SK-N-SH (cell line): ENCODE measurements at places on chromosomes 1 and 21. TPM values are rescaled to one million over a fixed set of nuclear protein-coding genes. Genes with fewer than 3 reads are reported as not detected.

Gene TINAGL1
- 0.23 TPM in 1 of 2 replicates, not detected in the other for polyA plus RNA-seq

Gene SDF4
- 182 and 265 TPM in 2 replicates for polyA plus RNA-seq

Gene BEST4
- polyA plus RNA-seq = 0.08 and 0.12 TPM in 2 replicates

Gene HLCS
- 13.0 and 17.7 TPM in 2 replicates for polyA plus RNA-seq

DNA sequence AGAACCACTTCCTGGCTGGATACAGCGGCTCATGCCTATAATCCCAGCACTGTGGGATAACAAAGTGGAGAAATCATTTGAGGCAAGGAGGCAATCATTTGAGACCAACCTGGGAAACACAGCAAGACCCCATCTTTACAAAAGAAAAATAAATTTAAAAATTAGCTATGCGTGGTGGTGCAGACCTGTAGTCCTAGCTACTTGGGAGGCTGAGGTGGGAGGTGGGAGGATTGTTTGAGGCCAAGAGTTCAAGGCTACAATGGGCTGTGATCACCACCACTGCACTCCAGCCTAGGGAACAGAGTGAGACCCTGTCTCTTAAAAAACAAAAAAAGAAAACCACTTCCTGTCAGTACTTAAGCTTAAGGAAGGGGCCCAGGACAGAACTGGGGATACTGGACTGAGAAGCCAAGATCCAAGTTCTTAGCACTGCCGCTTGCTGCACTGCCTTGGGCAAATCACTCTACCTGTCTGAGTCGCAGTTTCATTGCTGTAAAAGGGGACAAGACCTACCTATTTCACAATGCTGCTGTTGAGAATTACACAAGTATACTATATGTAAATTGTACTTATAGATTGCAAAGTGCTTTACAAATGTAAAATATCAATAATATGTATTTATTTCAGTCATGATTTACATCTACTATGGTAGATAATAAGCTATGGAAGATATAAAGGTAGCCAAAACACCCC lies 154.9 kb downstream of the RERE start:
- no peak for DNase-seq

DNA sequence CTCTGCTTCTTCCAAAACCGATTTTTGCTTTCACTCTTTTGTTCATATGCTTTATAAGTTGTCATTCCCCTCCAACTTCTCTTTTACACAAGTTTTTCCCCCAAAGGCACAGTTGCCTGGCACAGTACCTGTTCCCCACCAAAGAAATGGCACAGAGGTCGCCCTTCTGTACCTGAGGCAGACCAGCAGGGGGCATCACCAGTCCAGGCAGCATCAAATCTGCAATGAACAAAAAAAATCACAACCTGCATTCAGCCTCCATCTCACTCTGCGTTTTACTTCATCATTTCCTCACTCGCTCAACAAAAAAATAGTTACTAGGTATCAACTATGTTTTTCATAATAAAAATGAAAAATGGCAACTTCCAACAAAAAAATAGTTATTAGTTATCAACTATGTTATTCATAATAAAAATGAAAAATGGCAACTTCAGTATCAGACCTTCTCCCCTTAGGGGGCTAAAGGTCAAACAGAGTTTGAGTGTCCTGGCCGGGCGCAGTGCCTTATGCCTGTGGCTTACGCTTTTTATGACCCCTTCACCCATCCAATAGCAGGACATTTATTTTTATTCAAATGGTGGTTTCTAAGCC lies 4.1 kb downstream of the EIF2D start:
- DNase-seq = peak; percentile 64

GRCh38 chr1:81330521-81330920 lies 470.2 kb upstream of the ADGRL2 start:
- DNase-seq = no peak

DNA sequence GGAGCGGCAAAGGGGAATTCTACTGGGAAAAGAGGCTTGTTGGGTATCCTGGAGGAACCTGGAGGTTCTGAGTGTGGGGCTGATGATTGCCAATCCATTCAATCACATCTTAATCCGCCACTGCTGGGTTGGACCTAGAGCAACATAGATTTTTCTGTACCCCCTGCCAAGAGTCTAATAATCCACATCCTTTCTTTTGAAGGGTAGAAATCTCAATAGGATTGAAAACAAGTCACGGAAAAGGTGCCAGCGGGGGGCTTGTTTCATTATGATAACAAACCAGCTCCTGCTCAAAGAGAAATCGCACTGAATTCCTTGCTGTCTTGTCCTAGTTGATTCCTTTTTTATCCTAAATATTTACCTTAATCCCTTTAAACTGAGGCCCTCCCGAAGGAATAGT lies 528.5 kb downstream of the ADGRL2 start:
- DNase-seq = no peak

DNA sequence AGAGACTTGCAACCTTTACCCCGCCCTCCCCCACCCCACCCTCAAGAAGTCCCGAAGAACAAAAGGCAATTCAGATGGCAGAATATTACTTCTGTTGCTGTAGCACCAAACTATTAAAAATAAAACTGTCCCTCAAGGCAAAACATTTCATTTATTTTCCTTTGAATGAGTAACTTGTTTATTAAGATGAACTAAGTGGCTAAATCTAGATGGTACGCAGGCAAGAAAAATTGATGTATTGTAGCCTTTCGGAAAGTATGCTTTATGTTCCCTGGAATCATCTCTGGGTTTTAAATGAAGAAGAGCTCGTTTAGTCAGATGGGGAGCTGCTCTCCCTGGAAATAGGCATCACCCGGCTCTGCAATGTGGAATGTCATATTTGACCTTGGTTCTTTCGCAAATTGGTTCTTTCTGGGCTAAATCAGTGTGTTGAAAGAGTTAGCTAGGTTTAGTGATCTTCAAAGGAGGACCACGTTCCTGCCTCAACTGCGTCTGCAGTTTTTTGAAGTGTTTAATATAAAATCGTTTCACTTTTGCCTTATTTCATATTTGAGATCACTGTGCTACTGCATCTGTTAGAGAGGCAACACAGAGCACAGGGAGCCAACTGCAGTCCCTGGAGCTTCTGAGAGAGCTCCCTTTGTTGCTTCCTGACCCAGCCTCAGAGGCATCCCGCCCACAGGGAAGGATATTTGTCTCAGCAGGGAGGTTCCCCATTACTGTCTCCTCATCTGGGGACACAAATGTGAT lies 61.8 kb downstream of the KIF26B start:
- DNase-seq = no peak

DNA sequence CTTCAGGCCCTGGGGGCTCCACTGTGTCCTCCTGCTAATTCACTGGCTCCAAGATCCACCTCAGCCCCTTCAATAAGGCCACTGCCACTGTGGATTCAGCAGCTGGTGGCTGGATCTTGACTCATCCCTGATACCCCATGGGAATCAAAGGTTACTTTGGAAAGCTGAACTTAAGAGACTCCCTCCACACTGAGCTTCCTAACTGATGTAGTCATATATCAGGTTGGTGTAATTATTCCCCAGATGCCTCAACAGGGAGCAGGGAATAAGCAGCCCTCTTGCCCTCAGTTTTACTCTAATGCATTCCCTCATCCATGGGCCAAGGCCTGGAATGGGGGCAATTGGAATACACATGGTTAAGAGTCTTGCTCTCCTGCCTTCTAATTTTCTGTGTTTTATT lies 164.6 kb downstream of the FASLG start:
- no peak for DNase-seq

DNA sequence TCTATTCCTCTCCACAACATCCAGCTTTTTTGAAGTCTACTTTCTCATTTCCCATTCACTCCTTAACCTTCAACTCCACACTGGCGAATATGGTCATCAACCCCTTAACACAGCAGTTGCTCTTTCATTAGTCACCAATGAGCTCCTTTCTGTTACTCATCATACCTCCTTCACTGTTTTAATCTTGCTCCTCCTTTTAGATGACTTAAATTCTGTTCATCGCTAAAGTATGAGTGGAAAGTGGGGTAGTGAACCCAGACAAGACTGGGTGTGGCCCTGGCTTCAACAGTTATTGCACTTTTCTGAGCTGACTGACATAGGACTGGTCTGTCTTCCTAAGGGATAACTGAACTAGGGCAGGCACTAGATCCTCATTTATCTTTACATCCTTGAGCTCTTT lies 51.3 kb downstream of the AKT3 start:
- DNase-seq = no peak

GRCh38 chr1:217946511-217946910 lies 315.4 kb downstream of the SPATA17 start:
- no peak for DNase-seq

- DNase-seq = no peak
These were observed 269.3 kb upstream of the NFIA start for GRCh38 chr1:60813071-60813470.

GRCh38 chr1:151447696-151448095 lies 11.6 kb downstream of the POGZ start:
- no peak for DNase-seq

DNA sequence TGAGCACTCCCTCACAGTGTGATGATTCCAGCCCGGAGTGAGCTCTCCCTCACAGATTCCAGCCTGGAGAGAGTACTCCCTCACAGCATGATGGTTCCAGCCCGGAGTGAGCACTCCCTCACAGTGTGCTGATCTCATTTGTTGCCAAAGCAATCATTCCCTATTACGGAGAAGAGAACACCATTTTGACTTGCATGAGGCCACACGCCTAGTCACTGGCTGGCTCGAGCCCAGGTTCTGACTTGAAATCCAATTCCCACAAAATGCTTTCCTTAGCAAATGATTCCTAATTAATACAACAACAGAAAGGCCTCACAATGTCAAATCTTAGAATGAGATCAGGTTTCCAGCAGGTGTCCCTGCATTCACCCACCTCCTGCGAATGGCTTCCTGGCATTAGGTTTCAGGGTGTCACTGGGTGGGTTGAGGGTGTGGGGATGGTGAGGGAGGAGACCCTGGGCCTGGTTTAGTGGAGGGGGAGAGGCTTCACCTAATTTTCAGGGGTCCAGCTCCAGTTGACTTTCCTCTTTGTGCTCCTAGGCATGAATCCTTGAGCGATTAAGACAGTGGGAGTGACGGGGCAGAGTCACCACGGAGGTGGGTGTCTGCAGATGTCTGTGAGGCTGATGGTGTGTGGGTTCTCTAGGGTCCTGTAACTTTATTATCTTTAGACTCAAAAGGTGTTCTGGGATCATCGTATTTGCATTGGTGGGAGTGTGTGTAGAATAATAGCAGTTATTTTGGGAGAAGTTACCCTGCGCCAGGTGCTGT lies 158.5 kb downstream of the KCNJ6 start:
- no peak for DNase-seq

- peak; percentile 3 for DNase-seq
These were observed 357.7 kb downstream of the TTLL7 start for GRCh38 chr1:83641206-83641658.

DNA sequence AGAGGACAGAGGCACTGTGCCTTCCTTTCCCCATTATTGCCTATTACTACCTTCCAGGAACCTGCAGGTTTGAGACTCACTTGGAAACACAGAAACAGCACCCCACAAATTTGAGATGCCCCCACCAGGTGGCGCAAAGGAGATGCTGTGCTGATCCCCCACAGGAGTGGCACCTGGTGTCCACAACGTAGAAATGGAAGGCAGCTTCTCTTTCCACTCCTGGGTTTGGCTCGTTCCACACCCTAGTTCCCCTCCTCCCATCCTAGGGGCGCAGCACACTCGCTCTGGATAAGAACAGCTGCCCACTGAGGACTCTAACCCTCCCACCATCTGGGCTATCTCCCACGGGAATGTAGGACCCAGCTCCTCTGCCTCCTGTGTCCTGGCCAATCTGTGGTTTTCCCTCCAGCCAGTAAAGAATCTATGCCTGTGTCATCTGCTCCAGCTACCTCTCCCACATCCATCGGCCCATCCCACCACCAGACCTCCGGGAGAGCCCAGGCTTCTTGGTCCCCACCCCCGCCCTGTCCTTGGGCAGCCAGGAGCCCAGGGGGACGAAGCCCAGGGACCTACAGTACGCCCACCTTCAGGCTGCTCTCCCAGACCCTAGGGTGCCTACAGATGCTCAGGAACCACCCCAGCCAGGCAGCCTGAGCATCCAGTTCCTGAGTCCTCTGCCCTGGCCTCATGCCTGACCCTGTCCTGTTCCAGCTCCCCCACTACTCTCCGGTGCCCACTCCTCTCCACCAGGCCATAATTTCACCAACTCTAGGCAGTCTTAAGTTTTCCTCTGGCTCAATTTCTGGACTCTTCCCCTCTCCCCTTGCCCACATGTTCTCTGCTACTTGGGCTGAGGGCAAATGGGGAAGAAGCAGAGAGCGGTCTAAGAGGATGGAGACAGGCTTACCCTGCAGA lies 549 bp downstream of the THBS3 start:
- DNase-seq = peak; percentile 83

DNA sequence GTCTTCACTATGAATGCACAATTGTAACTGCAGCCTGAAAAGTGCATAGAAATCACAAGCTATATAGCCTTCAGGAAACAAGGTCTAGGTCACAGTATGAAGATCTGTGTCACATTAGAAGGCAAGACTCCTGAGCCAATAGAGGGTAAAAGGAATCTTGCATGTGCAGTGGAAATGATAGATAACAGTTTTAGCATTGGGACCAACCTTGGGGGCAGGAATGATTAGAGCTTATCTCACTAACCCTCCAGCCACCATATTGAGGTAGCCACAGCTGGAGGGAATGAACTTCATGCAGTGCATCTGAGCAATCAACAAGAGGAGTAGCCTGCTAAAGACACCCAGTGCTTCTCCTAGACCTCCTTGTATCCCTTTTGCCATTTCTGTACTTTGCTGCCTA lies 390.1 kb downstream of the LTN1 start:
- DNase-seq = no peak

DNA sequence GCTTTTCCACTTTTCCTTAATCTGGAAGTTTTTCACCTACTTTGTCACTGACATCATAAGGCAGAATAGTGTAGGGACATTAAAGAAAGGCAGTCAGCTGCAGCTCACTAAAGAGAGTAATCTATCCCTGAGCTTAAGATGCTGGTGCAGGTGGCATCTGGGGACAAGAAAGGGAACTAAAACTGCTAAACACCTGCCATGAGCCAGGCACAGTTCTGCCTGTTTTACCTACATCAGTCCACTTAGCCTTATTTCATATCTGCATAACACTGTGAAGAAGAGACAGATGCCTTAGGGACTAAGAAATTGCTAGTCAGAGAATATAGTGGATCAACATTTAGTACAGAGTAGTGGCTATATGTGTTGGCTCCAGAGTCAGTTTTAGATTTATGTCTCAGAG lies 88.1 kb downstream of the GPATCH2 start:
- DNase-seq = no peak

DNA sequence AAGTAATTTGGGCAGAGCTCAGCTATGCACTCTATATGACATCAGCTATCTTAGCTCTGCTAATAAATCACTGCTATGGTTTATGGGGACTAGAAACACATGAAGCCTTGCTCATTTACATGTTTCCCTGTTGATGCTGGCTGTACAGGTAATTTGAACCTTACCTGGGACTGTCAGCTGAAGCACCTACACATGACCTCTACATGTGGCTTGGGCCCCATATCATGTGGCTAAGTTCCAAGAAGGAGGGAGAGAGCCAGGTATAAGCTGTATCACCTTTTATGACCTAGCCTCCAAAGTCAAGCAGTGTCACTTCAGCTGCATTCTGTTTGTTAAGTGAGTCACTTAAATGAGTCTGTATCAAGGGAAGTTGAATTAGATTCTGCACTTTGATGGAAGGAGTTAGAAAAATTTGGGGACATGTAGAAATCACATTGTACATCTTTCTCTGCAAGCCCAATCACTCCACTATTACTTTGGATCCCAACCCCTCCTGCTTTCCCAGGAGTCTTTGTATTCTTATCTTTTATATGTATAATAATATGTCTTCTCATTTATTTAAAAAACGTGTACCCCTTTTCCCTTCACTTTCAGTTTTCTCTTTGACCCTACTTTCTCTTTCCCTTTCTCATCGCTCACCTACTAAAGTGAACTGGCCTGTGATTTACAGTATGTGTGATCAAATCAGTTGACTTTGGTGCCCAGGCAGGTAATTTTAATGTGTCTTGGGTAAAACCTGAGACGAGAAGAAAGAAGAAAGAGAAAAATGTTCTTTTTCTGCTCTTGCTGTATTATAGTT lies 53.4 kb upstream of the PRKACB start:
- no peak for DNase-seq

- DNase-seq = no peak
These were observed 14.7 kb downstream of the PEX14 start for GRCh38 chr1:10489291-10490055.
